ENCODE measurements at places on chromosomes 3 and 15.
A peak's percentile ranks its signal among the peaks of the same experiment; 100 is the strongest.

DNA sequence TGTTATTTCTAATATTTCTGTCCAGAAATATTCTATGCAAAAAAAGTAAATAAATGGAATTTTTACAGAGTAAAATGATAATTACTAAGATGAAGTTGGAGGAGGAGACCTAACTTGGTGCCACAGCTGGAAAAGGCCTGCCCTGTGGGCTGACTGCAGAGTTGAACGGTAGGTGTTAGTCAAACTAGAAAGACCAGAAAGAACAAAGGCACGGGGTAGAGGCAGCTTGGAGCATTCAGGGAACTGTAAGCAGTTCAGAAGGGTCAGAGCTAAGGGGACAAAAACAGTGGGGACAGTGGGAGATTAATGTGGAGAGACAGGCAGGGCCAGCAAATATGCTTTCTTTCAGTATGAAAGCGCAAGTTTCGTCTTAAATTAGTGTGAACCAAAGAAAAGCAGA lies 39.3 kb upstream of the PTPRG start:
- DNase-seq: no peak

DNA sequence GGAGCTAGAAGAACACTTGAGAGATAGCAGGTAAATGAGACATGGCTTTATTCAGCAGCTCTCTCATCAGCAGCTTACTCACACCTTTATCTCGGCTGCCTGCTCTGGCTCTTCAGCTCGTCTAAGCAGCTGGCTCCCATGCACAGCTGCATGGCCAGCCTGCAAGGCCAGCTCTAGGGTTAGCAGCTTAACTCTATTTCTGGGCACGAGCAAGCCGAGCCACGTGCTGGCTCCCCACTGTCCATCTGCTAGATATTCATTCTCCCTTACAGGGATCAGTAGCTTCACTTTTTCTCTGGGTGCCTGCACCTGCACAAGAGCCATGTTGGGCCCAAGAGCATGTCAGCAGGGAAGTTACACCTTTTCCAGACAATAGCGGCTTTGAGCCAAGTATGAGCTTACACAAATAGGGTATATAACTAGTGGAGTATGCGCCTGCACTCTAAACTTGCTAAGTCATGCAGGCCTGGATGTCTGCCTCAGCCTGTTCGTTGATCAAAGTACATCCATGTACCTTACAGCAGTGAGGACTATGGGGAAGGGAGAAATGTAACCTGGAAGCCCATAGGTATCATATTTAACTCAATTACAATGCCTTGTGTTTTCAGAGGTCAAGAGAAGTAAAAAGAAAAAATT lies 174.9 kb upstream of the SNTN start:
- no peak for DNase-seq

GRCh38 chr3:83843716-83844115 lies 1115.1 kb upstream of the CADM2 start:
- DNase-seq: no peak

- DNase-seq: no peak
Measured at GRCh38 chr15:81388436-81388770, 14.4 kb upstream of the TMC3 start.

- no peak for DNase-seq
Measured at GRCh38 chr3:67357610-67358458, 296.6 kb downstream of the SUCLG2 start.

DNA sequence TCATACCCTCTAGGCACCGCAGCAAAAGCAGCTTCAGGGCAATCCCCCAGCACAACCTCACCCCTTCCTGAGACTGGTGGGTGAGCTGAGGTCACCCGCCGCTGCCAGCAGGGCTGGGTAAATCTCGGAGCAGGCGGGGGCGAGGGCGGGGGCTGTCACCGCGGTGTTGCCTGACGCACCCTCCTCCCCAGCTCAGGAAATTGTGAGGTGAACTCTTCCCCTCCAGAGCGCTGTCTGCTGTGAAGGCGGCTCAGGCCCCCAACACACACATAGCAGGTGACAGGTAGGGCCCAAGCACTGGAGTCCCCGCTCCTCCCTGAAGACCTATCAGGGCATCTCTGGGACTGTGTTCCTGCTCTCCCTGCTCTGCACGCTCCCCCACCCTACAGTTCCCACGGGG lies 30.2 kb upstream of the FURIN start:
- no peak for DNase-seq

DNA sequence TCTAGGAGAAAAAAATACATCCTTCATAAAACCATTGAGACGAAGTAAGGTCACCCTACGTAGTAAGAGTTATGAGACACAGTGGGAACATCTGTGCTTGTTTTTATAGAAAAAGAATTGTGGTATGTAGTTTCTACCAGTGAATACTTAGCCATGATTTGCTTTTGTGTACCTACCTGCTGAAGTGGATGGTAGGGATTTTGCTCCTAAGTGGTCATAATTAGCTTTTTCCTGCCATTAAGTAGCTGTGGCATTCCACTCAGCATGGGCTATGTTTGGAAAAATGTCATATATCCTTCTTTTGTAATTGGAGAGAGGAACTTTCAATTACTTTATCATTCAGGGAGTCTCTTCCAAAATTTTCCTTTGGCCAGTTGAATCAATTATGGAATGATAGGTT lies 63.7 kb downstream of the CHD2 start:
- DNase-seq: no peak

GRCh38 chr3:143482106-143483088 lies 362.8 kb downstream of the CHST2 start:
- DNase-seq: no peak

GRCh38 chr15:63473999-63474809 lies 30.2 kb upstream of the USP3 start:
- DNase-seq: peak; percentile 54

GRCh38 chr3:81554801-81555200 lies 206.6 kb downstream of the GBE1 start:
- no peak for DNase-seq

- DNase-seq: no peak
Measured at GRCh38 chr15:56729561-56729960, 3.7 kb downstream of the ZNF280D start.

- DNase-seq: no peak
Measured at GRCh38 chr15:65970937-65971740, 101.8 kb downstream of the RAB11A start.

- no peak for DNase-seq
Measured at GRCh38 chr3:116470605-116471197, 25.4 kb upstream of the LSAMP start.

DNA sequence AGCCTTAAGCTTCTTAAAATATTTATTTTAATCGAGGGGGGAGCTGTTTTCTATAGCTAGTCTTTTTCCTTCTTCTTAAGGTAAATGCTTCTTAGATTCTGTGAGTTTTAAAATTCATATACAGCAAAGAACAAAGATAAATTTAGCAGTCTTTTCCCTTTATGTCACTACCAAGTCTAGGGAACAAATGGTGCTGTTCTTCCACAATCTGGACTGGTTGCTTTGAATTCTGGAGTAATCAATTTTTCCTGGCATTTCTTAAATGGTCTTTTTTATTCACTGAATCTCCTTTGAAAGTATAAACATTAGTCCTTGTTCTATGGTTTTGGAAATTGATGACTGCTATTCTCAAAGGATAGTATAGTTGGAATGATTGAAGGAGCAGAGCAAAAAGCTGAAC lies 82.8 kb downstream of the CHL1 start:
- DNase-seq: no peak

GRCh38 chr3:107578091-107578490 lies 55.3 kb downstream of the BBX start:
- DNase-seq: no peak

- DNase-seq: no peak
Measured at GRCh38 chr15:70063980-70064379, 33.7 kb downstream of the TLE3 start.

DNA sequence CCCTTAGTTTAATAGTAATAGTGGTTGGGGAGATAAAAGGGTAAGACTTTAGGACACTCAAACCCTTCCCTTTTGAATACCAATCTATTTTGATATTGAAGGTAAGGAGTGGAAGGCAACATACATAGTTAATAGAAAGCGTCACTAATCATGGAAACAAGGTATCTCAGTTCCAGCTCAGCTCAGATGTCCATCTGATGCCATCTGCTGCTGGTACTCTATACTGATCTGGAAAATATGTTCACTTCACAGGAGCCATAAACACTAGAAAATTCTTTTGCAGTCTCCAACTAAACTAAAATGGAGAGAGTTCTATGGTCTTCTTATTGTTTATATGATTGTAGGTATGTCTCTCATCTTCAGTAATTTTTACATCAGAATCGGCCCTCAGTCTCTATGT lies 1777.1 kb downstream of the OTOL1 start:
- no peak for DNase-seq

DNA sequence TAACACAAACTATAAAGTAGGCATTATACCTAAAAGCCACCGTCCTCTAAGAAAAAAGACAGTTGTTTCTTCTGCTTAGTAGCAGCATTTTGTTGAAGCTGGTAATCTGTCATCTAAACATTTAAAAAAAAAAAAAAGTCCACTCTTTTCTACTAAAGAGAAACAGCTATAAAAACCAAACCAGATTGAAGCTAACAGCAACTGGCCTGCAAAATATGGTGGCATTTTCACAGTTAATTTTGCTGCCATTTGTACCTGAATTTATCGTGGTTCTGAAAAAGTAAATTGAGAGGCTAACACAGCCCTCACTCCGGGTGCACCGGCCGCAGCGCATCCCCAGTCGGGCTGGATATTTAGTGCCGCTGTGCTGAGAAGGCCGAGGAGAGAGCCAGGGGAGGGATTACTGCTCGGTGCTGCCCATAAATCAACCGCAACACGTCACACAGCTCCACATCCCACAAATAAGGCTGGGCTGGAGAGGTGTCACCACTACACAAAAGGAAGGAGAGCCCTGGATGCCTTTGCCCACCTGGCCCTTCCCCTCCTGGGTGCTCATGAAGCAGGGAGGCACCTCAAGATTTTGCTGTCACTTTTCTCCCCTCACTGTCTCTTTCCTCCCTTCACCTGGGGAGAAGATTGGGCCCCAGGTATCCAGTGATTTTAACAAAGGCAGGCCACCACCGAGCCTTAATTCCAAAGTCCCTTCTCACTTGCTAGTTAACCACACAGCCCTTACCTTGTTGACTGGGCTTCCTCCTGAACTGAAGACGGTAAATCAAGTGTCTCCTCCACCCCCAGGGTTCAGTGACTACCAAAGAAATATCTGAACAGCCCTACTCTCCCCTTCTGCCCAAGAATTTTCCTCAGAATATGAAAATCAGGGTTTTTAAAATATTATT lies 44.4 kb downstream of the MECOM start:
- DNase-seq: peak; percentile 8

- DNase-seq: no peak
Measured at GRCh38 chr3:25552251-25552650, 112.5 kb downstream of the TOP2B start.

GRCh38 chr15:80976851-80977250 lies 12.8 kb downstream of the MESD start:
- DNase-seq: no peak

DNA sequence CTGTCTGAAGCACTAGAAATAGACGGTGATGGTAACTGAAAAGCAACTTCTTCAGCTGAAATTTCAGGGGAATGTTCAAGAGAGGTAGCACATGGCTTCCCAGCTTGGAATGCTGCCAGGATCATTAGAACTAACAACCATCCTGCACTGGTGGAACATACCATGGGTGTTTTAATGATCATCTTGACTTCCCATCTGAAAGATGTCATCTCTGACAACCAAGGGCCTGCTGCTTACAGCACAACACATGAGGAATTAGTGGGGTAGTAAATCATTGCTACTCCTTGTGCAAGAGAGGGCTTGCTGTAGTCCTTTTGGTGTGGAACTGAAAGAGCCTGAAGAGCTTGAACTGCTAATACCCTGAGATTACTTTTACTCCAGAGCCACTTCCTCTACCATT lies 853.7 kb downstream of the MCTP2 start:
- no peak for DNase-seq

GRCh38 chr15:33069161-33069560 lies 125.4 kb downstream of the FMN1 start:
- DNase-seq: no peak

DNA sequence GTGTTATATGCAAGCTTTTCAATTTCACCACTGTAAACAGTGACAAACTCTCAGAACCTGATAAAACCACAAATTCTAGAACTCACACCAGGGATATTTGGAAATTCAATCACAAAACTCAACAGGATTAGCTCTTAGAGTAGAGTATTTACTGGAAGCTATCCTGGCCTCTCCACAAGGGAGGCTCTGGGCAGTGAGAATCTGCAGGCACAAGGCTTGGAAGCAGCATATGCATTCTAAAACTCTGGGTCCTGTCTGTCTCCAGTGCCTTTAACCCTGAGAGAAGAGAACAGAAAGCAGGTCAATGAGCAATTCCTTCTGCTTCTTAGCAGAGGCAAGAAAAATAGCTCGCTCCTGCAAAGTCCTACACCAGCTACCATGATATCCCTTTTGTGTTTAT lies 23.4 kb downstream of the PLSCR4 start:
- no peak for DNase-seq

DNA sequence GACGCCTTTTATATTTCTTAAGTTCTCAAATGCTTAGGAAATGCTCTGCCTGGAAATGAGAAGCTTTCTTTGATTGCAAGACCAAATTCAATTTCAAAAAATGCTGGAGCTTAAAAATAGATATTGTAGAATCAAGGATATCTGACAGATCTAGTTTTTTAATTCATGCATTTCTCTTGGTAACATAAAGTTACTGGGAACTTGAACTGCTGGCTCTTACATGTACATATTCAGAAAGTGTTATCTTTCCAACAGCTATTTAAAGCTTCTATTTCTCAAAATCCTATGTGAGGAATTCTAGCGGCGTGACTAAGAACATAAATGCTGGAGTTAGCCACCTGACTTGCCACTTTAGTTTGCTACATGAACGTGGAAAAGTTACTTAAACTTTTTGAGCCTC lies 109.3 kb downstream of the C3orf38 start:
- DNase-seq: no peak

DNA sequence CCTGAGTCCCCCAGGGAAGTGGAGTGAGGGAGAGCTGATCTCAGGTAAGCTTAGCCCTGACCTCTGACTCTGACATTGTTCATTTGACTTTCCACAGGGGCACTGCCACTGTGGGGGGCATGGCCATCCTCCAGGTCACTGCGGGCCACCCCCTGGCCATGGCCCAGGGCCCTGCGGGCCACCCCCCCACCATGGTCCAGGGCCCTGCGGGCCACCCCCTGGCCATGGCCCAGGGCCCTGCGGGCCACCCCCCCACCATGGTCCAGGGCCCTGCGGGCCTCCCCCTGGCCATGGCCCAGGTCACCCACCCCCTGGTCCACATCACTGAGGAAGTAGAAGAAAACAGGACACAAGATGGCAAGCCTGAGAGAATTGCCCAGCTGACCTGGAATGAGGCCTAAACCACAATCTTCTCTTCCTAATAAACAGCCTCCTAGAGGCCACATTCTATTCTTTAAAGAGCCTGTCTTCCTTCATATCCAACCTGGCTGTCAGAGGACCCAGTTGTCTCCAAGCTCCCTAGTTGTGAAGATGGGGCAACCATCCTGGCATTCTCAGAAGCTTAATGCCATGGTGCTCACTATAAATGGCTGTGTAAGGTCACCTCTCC lies 1.9 kb upstream of the DISP2 start:
- no peak for DNase-seq

- no peak for DNase-seq
Measured at GRCh38 chr3:101423984-101424888, 88.8 kb downstream of the SENP7 start.

GRCh38 chr3:173267716-173268115 lies 126.7 kb upstream of the SPATA16 start:
- no peak for DNase-seq

Data from epithelial cell of prostate (primary cell).